ENCODE measurements at places on chromosomes 12 and 14.

DNA sequence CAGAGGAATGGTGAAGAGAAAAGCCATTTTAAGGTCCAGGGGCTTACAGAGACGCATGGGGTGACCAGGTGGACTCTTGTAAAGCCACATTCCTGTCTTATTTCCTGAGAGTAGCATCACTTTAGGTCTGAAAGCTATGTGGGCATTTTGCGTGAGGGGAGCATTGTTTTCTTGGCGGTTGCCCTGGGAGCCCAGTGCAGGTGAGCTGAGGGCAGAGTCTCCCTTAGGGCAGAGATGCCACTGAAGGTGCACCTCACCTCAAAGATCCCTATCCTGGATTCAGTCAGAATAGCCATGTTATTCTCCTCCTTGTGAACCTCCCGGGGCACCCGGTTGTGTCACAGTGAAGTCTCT is 12.4 kb downstream of the GLRX5 start:
- DNase-seq = no peak

DNA sequence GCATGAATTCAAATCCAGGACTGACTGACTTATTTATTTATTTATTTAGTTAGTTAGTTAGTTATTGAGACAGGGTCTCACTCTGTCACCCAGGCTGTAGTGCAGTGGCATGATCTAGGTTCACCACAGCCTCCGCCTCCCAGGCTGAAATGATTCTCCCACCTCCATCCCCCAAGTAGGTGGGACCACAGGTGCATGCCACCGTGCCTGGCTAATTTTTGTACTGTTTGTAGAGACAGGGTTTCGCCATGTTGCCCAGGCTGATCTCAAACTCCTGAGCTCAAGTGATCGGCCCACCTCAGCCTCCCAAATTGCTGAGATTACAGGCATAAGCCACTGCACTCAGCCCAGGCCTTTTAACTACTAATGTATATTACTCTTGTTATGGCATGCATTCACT is 36.0 kb downstream of the BTG1 start:
- no peak for DNase-seq

- no peak for DNase-seq
Measured at GRCh38 chr12:12784116-12784515, 1.3 kb upstream of the APOLD1 start.

DNA sequence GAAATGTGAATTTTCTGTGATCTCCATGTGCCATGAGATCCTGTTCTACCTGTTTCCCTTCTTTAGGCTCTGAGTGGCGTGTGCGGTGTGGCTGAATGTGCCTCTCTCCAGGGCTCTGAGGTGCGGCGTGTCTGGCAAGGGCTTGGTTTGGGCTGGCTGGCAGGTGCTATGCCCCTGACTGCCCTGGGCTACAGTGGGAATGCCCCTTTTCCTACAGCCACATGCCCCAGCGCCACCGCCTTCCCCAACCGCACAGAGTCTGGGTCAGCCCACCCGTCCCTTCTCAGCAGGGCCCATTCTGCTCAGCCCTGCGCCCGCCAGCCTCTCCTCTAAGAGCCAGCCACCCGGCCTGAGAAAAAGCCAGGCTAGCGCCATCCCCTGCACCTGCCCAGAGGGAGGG is 24.7 kb downstream of the BTBD6 start:
- no peak for DNase-seq

DNA sequence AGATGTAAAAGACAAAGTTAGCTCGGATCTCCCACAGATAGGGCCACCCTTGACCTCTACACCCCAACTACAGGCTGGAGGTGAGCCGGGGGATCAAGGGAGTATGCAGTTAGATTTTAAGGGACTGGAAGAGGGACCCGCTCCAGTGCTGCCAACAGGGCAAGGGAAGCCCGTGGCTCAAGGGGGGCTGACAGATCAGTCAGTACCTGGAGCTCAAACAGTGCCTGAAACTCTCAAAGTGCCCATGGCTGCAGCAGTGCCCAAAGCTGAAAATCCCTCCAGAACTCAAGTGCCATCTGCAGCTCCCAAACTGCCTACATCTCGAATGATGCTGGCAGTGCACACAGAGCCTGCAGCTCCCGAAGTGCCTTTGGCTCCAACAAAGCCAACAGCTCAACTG is 10.4 kb downstream of the NYNRIN start:
- DNase-seq = no peak

DNA sequence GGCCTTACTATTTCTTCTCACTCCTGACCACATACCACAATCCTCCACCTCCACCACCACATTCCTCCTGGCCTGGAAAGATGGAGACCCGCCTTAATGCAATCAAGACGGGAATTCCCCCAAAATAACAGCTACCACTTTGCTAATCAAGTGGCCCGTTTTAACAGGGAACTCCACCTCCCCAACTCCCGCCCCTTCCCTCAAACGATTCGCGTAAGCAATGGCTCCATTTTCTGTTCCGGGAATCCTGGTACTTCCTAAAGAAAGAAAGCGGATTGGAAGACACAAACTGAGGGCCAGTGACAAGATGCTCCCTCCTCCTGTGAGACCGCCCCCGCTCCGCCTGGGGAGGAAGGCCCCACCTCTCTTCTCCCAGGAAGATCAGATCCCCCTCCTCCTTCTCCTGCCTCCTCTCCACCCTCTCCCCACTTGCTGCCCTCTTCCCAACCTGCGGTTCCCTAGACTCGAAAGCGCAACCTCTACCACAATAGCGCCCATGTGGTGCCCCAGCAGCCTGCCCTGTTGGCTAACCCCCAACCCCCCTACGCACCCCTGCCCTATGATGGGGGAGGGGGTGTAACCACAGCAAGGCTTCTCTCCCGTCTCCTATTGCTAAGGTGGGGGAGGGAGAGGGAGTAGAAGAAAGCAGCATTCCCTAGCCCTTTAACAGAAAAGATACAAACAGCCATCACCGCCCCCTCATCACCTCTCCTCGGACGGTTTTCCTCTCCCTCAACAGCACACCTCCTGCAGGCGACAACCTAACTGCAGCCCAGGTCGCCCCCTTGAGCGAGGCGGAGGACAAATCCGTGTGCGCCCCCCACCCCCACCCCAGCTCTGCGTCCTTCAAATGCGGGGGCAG is 777 bp downstream of the ARF3 start:
- no peak for DNase-seq

DNA sequence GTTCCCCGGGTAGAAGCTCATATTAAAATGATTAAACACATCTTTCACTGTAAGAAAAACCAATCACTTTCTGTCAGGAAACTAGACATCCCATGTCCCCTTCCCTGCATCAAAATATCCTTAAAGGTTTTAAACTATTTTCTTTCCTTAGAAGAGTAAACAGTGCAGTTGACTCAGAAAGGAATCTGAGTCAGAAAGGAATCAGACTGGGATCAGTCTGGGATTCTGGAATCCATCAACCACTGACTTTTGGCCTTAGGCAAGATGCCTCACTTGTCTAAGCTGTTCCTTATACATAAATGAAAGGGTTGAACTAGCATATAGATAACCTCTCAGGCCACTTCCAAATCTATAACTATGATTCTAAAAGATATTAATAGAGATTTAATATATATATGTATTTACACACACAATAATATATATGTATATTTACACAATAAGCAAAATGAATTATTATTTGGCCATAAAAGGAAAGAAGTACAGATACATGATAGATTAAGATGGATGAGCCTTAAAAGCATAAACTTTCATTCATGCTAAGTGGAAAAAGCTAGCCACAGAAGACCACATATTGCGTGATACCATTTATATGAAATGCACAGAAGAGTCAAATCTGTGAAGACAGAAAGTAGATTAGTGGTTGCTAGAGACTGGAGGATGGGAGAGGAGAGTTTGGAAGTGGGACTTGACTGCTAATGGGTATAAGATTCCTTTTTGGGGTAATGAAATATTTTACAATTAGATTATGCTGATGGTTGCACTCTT is 114.4 kb downstream of the SLC38A1 start:
- no peak for DNase-seq

- DNase-seq = no peak
Measured at GRCh38 chr12:74646831-74647230, 109.2 kb downstream of the ATXN7L3B start.

DNA sequence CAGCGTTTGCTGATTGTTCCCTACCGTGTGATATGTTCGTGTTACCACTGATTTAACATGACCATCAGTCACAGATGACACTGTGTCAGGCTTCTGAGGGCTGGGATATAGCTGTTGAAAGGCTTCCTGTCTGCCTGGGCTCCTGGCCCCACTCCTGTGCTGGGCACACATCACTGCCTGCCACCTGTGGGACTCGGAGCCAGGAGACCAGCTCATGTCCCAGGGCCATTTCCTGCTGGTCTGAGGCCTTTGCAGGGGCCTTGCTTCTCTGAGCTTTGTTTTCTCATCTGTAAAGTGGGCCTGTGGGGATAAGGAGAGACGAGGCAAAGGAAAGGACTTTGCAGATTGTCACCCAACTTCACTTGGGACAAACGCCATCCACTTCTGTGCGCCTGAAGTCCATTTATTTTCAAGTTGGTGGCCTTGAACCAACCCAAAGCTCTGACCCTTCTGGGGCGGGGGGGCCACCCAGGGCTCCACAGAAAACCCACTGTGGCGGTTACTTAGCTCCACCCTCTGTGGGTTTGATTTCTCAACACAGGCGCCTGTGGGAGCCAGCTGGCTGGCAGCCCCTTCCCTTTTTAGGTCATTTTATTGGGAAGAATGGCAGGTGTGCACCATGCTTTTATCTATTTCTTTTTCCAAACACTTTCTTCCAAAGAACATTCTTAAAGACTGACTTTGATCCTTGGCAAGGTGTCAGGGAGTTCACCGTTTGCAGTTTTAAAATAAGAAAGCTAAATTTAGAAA is 54.1 kb downstream of the BEGAIN start:
- no peak for DNase-seq

DNA sequence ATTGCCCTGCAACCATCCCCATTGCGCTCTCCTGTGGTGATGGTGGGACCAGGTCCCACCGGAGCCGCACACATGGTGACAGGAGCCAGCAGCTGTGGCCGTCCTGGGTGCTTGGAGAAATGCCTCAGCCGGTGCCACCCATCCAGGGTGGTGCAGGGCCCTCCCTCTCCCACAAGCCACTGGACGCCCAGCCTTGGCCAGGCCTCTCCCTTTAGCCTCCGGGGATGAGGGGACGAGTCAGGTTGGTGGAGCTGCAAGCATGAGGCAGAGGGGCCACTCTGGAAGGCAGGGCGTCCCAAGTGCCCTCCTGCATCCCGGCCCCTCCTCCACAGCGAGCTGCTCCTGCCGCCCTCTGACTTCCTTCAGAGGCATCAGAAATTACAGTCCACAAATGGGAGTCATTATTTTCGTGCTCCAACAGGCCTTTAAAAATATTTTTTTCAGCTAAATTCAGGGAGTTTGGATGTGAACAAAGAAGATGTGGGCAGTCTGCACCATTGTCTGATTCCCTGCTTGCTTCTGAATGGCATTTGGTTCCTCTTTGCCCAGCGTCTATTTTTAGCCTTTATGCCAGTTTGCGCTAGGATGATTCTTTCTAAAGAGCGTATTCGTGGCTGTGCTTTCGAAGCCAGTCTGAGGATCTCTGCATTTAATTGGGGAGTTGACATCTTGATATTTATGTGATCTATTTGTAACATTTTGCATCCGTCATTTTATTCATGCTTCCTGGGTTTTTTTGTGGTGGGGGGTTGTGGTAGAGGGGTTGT is 189.4 kb downstream of the ADGRD1 start:
- no peak for DNase-seq

DNA sequence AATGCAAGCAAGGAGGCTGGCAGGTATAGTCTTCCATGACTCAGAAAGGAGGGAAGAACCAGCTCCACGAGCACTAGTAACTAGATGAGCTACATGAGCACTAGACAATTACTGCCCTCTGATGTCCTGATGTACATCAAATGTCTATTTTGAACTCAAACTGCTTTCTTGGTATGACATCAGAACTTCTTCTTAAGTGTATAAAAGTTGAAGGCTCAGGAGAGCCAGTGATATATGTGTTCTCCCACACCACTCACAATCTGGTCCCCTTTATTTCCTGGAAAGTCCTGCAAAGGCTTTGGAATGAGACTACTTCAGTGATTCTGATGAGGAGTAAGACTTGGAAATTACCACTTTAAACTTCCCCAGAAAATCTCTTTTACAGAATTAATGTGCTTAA is 18.5 kb upstream of the DHRS7 start:
- no peak for DNase-seq

- DNase-seq = no peak
Measured at GRCh38 chr14:55129428-55130195, 560 bp downstream of the LGALS3 start.

GRCh38 chr12:109734219-109735000 is 20.8 kb downstream of the FAM222A start:
- no peak for DNase-seq

DNA sequence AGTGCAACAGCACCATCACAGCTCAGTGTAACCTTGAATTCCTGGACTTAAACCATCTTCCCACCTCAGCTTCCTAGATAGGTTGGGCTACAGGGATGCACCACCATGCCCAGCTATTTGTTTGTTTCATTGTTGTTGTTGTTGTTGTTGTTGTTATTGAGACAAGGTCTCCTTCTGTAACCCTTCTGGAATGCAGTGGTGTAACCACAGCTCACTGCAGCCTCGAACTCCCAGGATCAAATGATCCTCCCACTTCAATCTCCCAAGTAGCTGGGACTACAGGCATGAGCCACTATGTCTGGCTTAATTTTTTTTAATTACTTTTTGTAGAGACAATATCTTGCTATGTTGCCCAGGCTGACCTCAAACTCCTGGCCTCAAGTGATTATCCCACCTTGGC is 1.2 kb upstream of the NEMP1 start:
- no peak for DNase-seq

- DNase-seq = no peak
Measured at GRCh38 chr12:6539707-6540134, 5.4 kb downstream of the GAPDH start.

DNA sequence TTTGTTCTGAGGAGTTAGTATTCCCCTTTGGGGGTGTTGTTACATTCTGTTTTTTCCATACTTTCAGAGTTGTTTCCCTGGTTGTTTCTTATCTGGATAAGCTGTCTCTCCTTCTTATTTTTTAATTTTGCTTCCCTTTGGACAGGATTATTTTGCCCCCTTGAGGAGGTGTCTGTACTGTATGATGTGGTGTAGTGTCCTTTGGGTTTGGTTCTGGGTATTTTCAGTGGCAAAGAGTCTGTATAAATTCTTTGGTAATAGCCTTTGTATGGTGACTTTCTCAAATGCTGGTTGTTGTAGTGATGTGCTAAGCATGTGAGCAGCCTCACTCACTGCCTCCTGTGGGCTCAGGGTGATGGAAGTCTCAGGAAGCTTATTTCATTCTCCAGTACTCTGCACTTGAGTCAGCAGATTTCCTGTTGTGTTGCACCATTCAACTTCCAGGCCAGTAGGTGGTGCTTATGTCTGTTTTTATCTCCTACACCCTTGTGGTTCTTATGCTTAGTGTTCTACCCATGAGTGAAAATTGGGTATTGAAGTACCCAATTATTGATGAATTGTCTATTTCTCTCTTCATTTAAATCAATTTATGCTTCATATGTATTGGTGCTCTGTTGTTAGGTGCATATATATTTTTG is 103.3 kb upstream of the PMCH start:
- DNase-seq = no peak

DNA sequence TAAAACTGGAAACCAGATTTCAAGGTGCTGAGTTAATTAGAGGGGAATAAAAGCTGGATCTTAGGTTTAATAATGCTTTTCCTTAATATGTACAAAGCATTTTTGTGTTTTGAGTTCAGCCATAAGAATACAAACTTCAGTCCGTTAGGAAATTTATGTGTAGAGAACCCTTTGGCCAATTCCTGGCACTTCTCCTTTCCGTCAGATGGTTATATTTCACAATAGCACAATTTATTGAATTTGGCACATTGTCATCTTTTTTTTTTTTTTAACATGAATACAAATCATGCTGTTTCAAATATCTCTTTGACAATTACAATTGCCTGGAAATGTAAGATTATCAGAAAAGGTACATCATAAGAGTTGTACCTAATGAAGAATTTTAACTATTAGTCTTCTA is 56.2 kb upstream of the DDHD1 start:
- no peak for DNase-seq

All from activated CD8-positive, alpha-beta memory T cell treated with anti-CD3 and anti-CD28 coated beads for 1 hour (primary cell).